ENCODE measurements at places on chromosomes 16 and 17.

- DNase-seq: no peak
Observed at GRCh38 chr16:6642271-6642670, 690.4 kb upstream of the RBFOX1 start.

- no peak for DNase-seq
Observed at GRCh38 chr16:29009050-29009837, 24.4 kb downstream of the LAT start.

DNA sequence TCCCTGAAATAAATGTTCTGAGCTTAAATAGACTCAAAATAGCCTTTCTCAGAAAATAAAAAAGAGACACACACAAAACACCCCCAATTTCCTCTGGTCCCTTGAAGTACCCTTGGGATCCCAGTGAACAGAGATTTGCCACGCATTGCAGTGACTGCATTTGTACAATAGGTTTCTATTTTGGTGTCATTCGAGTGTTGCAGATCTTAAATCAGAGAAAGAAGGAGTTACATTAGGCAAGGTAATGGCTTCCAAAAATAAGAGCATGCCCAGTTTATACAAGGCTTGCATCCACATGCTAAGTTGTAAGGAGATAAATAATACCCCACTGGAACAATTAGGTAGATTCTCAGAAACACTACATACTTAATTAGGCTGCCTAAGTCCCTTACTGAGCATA is 2.2 kb downstream of the TOX3 start:
- no peak for DNase-seq

GRCh38 chr17:40528692-40529417 is 27.4 kb upstream of the TNS4 start:
- no peak for DNase-seq

DNA sequence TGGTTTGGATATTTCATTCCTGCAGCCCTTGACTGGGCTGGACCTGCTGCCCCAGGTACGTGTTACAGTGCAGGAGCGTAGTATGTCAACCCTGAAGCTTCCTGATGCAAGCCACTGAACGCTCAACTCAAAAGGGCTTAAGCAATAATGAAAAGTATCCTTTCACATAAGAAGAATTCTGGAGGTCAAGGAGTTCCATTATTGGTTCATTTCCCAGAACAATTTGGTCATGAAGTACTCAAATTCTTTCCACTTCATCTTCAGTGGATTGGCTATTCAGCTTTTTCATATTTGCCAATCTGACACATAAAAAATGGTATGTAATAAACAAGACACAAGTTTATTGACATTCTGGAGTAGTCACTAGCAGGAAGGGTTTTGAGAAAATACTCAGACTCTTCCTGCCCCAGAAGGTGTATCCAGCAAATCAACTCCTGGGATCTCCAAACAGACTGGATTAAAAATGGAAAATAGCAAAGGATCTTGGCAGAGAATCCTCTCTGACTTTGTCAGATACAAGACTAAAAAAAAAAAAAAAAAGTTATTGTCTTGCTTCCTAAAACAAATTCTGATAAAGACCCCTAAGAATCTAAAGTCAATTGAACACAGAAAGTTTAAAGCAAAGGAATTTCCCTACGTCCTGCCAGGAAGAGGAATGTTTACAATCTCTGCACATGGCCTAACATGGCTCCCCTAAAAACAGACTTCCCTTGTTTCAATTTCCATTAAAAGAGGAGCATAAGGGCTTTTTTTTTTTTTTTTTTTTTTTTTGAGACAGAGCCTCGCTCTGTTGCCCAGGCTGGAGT is 37.5 kb upstream of the WSB1 start:
- no peak for DNase-seq

- no peak for DNase-seq
Observed at GRCh38 chr16:21302454-21302853, 24.4 kb upstream of the CRYM start.

DNA sequence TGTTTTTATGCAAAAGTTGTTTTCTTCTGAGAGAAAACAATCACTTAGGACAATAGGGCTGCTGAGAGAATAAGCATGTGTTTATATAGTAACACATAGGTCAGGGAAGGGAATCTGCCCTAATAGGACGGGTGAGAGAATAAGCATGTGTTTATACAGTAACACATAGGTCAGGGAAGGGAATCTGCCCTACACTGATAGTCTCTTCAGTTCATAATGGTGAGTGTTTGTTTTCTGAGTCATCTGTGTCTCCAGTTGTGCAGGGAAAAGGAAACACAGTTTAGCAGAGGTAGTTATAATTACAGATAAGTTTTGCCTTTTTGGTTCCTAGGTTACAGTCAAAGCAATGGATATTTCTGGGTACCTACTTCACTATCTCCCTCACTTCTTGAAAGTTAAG is 252.3 kb upstream of the CA10 start:
- DNase-seq: no peak

GRCh38 chr17:60087882-60088669 is 9.4 kb upstream of the HEATR6 start:
- no peak for DNase-seq

DNA sequence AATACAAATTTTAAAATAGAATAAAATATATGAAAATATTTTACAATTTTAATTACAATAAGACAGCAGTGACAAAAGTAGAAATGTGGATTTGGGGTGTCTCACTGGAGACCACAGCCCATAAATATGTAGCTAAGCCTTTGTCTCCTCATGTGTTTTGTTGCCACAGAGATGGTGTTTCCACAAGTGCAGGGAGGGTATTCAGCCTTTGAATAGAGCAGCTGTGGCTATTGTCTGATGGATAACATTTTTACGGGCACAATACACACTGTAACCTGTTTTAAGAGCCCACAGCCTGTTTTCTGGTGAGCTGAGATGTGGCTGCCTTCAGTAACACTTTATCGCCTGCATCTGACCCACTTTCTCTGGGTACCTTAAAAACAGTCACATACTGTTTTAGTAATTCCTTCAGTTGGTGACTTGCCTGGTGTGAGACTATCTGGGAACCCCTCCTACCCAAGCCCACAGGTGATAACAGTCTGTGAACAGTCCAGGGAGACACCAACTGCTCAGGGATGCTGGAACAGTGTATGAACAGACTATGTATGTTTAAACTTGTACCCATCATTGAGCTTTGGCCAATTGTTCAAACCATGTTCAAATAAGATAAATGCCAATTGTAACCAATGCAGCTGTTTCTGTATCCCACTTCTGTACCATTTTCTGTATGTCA is 7.8 kb upstream of the AHSP start:
- DNase-seq: no peak

GRCh38 chr16:82156761-82157533 is 13.1 kb downstream of the MPHOSPH6 start:
- no peak for DNase-seq

- DNase-seq: no peak
Observed at GRCh38 chr16:48533931-48534330, 76.0 kb downstream of the N4BP1 start.

GRCh38 chr16:56669005-56669839 is at the start of gene MT1H:
Gene MT1H, plus strand, starts transcription at chr16:56669814. Its CDS starts 71 bp downstream, at chr16:56669885.
- DNase-seq: no peak

- peak; percentile 47 for DNase-seq
Observed at GRCh38 chr17:50956750-50957523, 90.8 kb upstream of the TOB1 start.

GRCh38 chr16:30054959-30055553 is 10.5 kb upstream of the ALDOA start:
- no peak for DNase-seq

- no peak for DNase-seq
Observed at GRCh38 chr17:5416901-5417300, 2.6 kb downstream of the NUP88 start.

DNA sequence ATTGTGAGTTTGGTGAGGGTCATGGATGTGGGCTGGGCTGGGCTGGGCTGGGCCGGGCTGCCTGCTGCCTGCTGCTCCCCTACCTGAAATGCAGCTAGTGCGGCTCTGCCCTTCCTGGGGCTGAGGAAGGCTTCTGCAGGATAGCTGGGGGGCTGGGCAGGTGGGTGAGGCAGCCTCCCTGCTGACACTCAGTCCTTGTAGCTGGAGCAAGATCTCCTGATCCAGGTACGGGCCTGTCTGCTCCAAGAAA is 4.7 kb downstream of the RPL13 start:
- no peak for DNase-seq

- DNase-seq: no peak
Observed at GRCh38 chr17:50421308-50422051, 4.5 kb upstream of the ACSF2 start.

- DNase-seq: no peak
Observed at GRCh38 chr16:59892376-59892775, 1158.3 kb upstream of the GOT2 start.

GRCh38 chr17:47204722-47205418 is 4.3 kb upstream of the MYL4 start:
- no peak for DNase-seq

- no peak for DNase-seq
Observed at GRCh38 chr17:2549392-2550211, 37.9 kb upstream of the METTL16 start.

DNA sequence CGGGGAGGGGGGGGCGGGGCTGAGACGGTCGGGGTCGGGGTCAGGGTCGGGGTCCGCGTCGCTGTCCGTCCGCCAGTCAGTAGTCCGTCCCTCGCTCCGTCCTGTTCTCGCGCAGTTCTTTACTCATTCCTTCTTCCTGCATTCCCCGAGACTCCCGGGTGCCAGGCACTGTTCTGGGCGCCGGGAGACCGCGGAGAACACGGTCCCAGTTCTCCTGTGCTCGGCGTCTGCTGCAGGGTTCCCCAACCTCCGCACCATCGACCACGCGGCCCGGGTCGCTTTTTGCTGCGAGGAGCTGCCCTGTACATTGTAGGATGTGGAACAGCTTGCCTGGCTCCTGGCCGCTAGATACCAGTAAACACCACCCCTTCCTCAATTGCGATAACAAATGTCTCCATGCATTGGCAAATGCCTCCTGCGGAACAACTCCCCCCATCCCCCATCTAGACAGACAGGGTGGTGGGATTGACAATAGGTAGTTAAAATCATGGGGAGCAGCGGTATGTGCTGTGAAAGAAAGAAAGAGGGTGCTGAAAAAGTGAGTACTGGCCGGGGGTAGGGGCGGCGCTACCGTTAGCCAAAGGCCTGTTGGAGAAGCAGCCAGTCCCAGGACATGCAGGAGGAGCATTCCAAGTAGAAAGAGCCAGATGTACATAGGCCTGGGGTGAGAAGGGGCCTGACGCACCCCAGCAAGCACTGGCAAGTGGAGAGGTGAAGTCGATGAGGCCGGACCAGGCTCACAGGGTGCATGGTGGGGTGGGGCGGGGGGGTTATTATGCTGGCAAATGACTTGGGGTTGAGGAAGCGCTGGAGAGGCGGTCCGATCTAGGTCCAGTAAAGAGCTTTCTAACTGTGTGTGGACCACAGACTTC is 631 bp downstream of the TRAF7 start:
- DNase-seq: no peak

DNA sequence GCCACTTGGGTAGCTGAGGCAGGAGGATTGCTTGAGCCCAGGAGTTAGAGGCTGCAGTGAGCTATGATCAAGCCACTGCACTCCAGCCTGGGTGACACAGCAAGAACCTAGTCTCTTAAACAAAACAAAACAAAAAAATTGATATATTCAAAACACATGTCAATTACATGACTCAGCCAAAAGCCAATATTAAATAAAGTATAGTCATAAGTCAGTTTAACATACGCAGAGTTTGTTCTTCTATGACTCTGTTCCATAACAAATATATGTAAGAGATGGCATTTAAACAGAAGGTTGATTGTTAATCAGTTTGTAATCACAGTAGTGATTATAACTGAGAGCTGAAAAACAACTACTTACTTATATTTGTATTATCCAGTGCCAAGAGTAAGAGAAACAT is 106.5 kb downstream of the CDH8 start:
- no peak for DNase-seq

- DNase-seq: no peak
Observed at GRCh38 chr17:67096609-67097008, 52.3 kb downstream of the CACNG1 start.

GRCh38 chr17:72594248-72594647 is 473.4 kb downstream of the SOX9 start:
- DNase-seq: no peak

GRCh38 chr16:11440657-11441012 is 95.4 kb downstream of the RMI2 start:
- DNase-seq: no peak

- DNase-seq: no peak
Observed at GRCh38 chr16:49482690-49483089, 109.1 kb downstream of the C16orf78 start.

DNA sequence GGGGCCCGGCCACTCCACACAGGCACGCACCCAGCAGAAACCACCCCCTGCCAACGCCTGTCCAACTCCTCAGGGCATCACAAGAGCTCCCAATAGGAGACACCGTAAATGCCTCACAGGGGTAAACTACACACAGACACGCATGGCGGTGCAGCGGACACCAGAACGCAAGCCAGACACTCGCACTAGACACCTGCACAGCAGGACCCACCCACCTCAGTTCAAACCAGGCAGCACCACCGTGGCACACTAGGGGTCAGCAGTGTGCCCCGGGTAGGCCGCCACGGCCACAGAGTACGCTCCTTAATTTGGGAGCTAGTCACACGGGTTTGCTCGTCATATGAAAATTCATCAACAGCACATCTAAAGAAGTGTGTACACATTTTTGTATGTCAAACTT is 3.4 kb downstream of the SLC38A10 start:
- DNase-seq: peak; percentile 67

GRCh38 chr16:64711596-64711995 is 410.3 kb downstream of the CDH11 start:
- DNase-seq: no peak

GRCh38 chr16:29927070-29927905 is 1.3 kb upstream of the KCTD13 start:
- DNase-seq: no peak

- no peak for DNase-seq
Observed at GRCh38 chr16:88639231-88640038, 1.1 kb downstream of the IL17C start.

DNA sequence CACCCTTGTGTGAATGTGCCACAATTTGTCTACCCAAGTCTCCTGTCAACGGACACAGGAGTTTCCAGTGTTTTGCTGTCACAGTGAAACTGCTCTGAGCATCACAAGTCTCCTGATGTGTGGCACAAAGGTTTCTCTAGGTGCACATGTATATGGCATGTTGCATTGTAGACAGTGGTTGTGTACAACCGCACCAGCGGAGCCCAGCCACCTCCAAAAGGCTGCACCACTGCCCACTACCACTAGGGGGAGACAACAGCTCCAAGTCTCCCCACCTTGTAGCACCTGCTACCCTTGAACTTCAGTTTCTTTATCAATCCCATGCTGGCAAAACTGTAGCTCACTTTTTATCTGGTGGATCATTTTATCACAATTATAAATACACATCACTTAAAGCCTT is 95.5 kb upstream of the ZNF469 start:
- no peak for DNase-seq

DNA sequence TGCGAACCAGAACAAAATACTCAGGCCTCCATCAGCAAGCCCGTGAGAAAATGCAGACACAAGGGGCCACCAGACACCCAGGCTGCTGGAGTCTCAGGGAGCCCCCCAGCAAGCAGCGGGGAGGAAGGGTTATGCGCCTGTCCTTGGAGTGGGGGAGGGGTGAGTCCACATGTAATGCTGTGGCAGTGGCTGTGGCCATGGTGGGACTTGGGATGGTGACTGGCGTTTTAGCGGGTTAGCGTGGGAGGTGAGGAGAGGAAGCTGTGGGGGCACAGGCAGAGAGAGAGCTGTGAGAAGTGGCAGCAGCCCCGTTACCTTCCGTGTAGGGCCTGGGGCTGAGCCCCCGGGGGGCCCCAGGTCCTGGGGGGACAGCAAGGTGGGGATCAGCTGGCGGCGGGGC is 58.3 kb downstream of the SRCIN1 start:
- DNase-seq: no peak

- no peak for DNase-seq
Observed at GRCh38 chr16:78496189-78496588, 396.7 kb downstream of the WWOX start.

- no peak for DNase-seq
Observed at GRCh38 chr16:68444056-68444657, 4.2 kb downstream of the SMPD3 start.

All from stimulated activated CD4-positive, alpha-beta T cell treated with anti-CD3 and anti-CD28 coated beads, TNF-alpha, amount 100 ng/mL, for 1 hour (primary cell).